ENCODE measurements at places on chromosomes 4 and X.

GRCh38 chrX:44183329-44183728 lies 160.1 kb downstream of the EFHC2 start:
- H3K27ac ChIP-seq = no peak overlapping the region
- no peak for DNase-seq
- H3K36me3 ChIP-seq = no peaks in the 10 kb centered on the region
- H3K4me3 ChIP-seq = no peak overlapping the region

DNA sequence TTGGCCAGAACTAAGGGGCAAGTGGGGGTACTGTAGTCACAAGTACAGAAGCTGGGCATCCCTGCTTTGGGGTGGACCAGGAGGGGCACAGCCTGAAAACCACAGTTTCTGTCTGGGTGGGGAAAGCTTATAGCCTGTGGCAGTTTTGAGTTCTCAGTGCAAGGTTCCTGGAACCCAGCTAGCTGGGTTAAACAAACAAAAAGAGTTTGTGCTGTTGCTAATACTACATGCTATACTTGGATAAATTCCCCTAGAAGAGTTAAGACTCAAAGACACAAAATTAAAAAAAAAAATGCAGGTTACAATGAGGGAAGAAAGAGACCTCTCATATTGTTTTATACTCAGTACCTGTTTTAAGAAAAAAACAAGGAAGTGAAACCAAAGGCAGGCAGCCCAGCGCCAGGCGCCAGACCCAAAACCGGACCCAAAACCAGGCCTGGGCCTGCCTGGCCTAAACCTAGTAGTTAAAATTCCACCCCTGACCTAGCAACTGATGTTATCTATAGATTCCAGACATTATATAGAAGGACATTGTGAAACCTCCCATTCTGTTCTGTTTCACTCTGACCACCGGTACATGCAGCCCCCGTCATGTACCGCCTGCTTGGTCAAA lies 50.8 kb downstream of the SLC2A9 start:
- no peak overlapping the region for H3K27ac ChIP-seq
- H3K4me1 ChIP-seq = peaks cover 3% of the 10 kb centered on the region
- no peak for DNase-seq
- no peak overlapping the region for H3K4me3 ChIP-seq

GRCh38 chr4:184328022-184328736 lies 110.5 kb upstream of the ENPP6 start:
- H3K4me1 ChIP-seq = peaks cover 22% of the 10 kb centered on the region
- no peaks in the 10 kb centered on the region for H3K27me3 ChIP-seq
- H3K36me3 ChIP-seq = no peaks in the 10 kb centered on the region
- H3K4me3 ChIP-seq = no peak overlapping the region

GRCh38 chrX:129233786-129234185 lies 289.5 kb downstream of the SMARCA1 start:
- H3K27me3 ChIP-seq = no peaks in the 10 kb centered on the region
- H3K4me3 ChIP-seq = no peak overlapping the region
- DNase-seq = no peak
- no peaks in the 10 kb centered on the region for H3K4me1 ChIP-seq
- no peaks in the 10 kb centered on the region for H3K36me3 ChIP-seq

- no peak overlapping the region for H3K4me3 ChIP-seq
- H3K36me3 ChIP-seq = no peaks in the 10 kb centered on the region
- H3K4me1 ChIP-seq = no peaks in the 10 kb centered on the region
- H3K27ac ChIP-seq = no peak overlapping the region
Measured at GRCh38 chr4:185265942-185266341, 56.5 kb downstream of the SNX25 start.

GRCh38 chr4:153832720-153833287 lies 43.9 kb upstream of the SFRP2 start:
- no peak overlapping the region for H3K27ac ChIP-seq
- H3K36me3 ChIP-seq = no peaks in the 10 kb centered on the region
- no peak for DNase-seq

DNA sequence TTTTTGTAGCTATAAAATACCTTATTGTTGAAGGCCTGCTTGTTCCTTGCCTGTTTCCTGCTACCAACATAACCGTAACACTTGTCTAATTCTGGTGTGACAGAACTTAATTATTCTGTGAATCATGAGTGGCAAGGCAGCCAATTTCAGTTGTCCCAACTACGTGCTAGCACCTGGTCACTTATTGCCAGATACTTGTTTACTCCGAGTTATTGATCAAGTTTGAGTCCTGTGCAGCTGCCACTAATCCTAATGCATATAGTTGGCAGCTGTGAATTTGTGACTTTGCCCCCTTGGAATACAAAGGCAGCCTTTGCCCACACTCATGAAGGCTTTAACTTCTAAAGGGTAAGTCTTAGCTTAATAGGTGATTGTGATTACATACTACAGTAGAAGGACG lies 7.8 kb upstream of the RNF128 start:
- H3K4me1 ChIP-seq = no peaks in the 10 kb centered on the region
- H3K36me3 ChIP-seq = no peaks in the 10 kb centered on the region
- no peak overlapping the region for H3K4me3 ChIP-seq
- no peak overlapping the region for H3K27ac ChIP-seq

GRCh38 chrX:123959281-123960063 lies 2.0 kb upstream of the STAG2 start:
- H3K4me1 ChIP-seq = no peaks in the 10 kb centered on the region
- DNase-seq = peak; percentile 61
- H3K27ac ChIP-seq = peak overlapping the region; percentile 92
- H3K36me3 ChIP-seq = no peaks in the 10 kb centered on the region

GRCh38 chrX:69221239-69222102 lies 56.2 kb upstream of the PJA1 start:
- no peaks in the 10 kb centered on the region for H3K36me3 ChIP-seq
- no peak overlapping the region for H3K4me3 ChIP-seq
- no peak for DNase-seq
- H3K4me1 ChIP-seq = no peaks in the 10 kb centered on the region
- H3K27me3 ChIP-seq = peaks cover 16% of the 10 kb centered on the region

- H3K27me3 ChIP-seq = no peaks in the 10 kb centered on the region
- H3K4me1 ChIP-seq = no peaks in the 10 kb centered on the region
- DNase-seq = no peak
- H3K36me3 ChIP-seq = no peaks in the 10 kb centered on the region
Measured at GRCh38 chr4:79290376-79290775, 35.5 kb downstream of the NAA11 start.

DNA sequence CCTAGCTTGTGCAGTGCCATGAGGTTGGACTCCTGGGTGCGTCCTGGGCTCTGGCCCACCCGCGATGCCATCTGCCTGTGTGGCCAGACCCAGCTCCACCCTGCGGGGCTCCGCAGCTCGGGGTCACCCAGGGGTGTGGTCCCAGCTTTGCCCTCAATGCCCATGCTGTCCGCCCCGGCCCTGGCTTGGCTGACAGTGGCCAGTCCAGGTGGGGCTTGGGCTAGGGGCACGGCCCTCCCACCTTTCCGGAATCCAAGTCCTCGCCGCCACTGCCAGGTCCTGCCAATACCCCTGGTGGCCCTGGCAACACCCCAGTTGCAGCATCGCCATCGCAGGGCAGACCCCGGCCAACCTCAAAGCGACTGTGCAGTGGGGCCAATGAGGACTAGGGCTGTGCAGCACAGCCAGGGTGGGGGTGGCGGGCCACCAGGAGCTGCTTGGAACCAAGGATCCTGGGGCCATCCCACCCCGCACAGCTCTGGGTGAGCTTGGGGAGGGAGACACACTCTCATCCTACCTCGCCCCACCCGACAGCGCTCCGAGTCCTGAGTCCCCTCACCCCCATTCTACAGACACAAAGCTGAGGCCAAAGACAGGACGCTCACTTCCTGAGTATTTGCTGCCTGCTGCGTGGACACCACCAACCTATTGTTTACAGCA lies 80.9 kb downstream of the ZNF718 start:
- H3K36me3 ChIP-seq = no peaks in the 10 kb centered on the region
- H3K27ac ChIP-seq = no peak overlapping the region
- no peaks in the 10 kb centered on the region for H3K27me3 ChIP-seq
- DNase-seq = no peak
- no peak overlapping the region for H3K4me3 ChIP-seq

GRCh38 chr4:66591968-66592367 lies 921.7 kb upstream of the EPHA5 start:
- no peaks in the 10 kb centered on the region for H3K36me3 ChIP-seq
- H3K27ac ChIP-seq = no peak overlapping the region
- H3K4me3 ChIP-seq = no peak overlapping the region
- no peaks in the 10 kb centered on the region for H3K4me1 ChIP-seq
- no peak for DNase-seq
- no peaks in the 10 kb centered on the region for H3K27me3 ChIP-seq
